ENCODE measurements at places on chromosomes 13 and 19.
A peak's percentile ranks its signal among the peaks of the same experiment; 100 is the strongest.

DNA sequence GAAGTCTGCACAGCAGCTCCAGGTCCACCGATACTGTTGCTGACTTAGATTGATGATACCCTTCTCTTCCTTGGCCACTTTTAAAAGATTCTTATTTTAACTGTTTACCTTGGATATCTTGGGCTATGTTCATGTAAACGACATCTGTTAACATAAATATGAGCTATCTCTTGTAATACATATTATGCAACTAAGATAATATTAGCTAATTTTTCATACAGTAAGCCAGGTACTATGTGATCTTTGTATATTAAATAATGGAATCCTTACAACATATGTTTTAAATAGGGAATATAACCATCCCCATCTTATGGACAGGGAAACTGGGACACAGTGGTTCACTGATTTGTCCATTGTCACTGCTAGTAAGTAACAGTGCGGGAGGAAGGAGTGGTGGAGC lies 37.9 kb downstream of the TNFRSF19 start:
- no peak for DNase-seq

GRCh38 chr13:75481176-75482069 lies 546 bp downstream of the TBC1D4 start:
- DNase-seq, result peak; percentile 40

DNA sequence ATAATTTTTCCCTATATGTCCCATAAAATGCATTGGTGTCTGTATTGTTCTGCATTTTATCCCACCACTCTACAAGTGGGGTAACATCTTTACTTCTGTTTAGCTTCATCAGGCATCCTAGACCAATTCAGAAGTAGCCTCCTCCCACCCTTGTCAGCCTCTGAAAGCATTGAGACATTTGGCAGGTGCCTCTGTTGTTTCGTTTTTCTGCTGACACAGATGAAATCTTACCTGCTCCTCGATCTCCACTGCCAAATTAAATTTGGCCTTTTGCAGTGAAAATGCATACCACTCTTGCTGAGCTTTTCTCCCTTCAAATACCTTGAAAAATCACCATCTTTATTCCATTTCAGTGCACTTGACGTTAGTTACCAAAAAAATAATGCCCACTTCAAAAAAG lies 83.5 kb upstream of the STARD13 start:
- no peak for DNase-seq

DNA sequence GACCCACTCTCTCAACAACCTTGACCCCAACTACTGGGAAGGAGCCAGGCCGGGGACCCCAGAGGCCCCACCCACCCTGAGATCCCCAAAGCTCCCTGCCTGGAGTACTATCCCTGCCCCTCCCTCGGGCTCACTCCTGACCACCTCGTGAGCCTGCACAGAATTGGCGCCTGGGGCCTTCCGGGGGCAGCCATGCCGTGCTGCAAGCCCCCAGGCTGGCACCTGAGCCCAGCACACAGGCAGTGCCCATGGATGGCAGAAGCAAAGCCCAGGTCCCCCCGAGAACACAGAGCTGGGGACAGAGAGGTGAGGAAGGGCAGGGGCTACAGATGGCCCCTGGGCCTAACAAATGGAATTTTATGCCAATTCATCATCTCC lies 13.9 kb downstream of the LSM4 start:
- DNase-seq, result no peak

GRCh38 chr13:33775339-33776108 lies 42.4 kb upstream of the RFC3 start:
- DNase-seq, result no peak

- no peak for DNase-seq
These were observed 669.2 kb downstream of the DIAPH3 start for GRCh38 chr13:59494560-59494970.

- DNase-seq, result no peak
These were observed 421.6 kb upstream of the KLF12 start for GRCh38 chr13:74555651-74556420.

DNA sequence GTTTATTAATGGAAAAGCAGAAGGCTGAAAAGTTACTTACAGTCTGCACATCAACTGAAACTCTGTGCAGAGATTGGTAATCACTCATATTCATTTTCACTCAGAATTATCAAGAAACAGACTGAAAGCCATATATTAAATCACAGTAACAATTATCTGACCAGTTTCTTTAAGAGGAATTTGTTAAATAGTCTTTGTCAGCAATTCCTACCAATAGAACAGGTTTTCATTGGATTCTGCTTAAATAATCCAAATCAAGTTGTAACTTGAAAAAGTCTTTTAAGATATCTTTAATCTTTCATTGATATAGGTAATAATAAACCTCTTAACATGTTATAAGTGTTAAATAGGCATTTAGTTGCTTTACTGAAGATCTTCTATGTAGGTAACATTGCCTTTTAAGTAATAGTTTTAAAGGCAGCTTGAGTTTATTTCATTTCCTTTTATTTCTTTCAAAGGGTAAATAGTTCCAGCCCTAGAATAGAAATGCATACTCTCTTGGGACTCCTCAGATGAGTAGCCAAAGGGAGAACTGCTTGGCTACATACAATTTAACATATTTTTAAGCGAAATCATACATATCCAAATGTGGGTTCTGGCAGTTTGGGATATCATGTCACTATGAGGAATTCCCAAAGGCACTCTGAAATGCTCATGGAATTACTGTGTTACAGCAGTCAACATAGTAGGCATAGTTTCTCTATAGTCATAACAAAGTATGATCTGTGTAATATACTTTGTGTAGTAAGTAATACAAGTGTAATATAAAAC lies 326.0 kb upstream of the SPRY2 start:
- no peak for DNase-seq

- no peak for DNase-seq
These were observed 37.9 kb downstream of the PCDH8 start for GRCh38 chr13:52810526-52810925.

DNA sequence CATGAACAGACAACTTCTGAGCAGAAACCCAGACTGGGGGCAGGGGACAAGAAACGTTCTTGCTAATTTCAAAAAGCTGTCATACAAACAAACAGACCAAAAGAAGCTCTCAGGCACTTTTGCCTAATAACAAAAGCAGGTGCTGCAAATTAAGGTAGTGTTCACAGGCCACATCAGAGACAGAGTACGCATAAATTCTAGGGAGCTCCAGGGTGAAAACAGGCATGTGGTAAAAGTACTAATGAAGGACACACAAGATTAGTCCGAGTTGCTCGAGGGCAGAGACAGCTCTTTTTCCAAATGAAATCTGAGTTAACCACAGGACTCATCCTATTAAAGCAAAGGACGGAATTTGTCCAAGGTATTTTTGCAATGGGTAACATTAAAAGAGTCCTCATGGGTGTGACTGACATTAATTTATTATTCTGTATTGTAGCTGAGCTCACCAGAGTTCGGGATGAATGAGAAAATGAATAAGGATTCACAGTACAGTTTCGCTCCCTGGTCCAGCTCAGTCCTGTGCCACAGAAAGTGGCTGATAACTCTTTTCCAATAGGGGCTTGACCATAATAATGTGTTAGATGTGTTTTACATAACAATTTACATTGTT lies 197.3 kb downstream of the LHFPL6 start:
- no peak for DNase-seq

DNA sequence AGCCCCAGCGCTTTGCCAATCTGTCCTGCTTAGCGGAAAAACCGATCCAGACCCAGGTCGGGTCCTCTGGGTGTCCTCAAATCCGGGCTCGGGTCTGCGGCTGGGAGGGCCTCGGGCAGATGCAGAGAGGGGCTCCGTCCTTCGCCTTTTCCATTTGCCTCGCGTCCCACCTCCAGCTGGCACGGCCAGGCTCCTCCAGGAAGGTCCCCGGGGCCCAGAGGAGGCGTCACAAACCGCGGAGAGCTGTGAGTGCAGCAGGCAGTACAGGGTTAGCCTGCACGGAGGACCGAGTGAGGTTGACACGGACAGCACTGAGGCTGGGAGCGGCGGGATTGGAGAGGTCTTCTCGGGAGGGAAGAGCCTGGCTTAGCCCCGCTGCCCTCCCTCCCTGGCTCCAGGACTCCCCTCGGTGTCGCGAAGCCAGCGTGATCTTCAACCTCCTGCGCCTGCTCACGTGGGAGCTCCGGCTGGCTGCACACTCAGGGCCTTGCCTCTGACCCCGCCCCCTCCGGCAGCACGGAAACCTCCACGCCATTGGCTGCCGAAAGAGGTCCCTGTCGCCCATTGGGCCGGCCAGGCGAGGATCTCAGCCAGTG lies 2.8 kb upstream of the IFNL2 start:
- DNase-seq, result no peak

DNA sequence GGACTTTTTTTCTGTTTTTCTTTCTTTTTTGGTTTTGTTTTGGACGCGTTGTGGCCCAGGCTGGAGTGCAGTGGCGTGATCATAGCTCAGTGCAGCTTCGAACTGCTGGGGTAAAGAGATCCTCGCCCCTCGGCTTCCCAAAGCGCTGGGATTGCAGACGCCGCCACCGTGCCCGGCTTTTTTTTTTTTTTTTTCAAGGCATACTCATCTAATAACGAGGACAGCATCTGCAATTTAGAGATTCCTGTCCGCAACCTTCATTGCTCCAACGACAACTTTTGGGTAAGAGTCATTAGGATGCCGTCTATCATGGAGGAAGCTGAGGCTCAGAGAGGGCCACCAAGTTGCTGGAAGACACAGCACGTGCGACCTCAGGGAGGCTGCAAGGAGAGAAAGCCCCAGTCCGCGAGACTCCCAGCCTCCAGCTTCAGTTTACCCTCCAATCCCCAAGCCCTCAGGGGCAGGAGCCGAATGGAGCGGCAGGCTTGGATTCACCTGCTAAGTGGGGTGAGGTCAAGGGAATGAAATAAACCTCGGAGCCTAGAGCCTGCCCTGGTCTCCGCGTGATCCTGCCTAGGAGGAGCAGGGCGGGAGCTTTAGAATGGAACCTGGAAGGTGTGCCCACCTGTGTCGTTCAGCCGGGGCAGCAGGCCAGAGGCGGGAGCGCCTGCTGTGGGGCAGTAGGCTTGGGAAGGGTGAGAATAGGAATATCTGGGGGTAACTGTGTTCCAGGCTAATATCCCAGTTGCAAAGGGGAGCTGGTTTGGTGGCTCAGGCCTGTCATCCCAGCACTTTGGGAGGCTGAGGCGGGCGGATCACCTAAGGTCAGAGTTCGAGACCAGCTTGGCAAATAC lies 676 bp upstream of the POLRMT start:
- no peak for DNase-seq

- no peak for DNase-seq
These were observed 65.6 kb downstream of the WASF3 start for GRCh38 chr13:26623125-26623524.

- DNase-seq, result no peak
These were observed 697.5 kb downstream of the SLITRK1 start for GRCh38 chr13:83184819-83185218.

- DNase-seq, result no peak
These were observed 24.1 kb downstream of the ARHGEF18 start for GRCh38 chr19:7372810-7373209.

GRCh38 chr13:52864941-52865340 lies 16.5 kb upstream of the PCDH8 start:
- no peak for DNase-seq

GRCh38 chr13:72970301-72970880 lies 88.4 kb upstream of the KLF5 start:
- no peak for DNase-seq

DNA sequence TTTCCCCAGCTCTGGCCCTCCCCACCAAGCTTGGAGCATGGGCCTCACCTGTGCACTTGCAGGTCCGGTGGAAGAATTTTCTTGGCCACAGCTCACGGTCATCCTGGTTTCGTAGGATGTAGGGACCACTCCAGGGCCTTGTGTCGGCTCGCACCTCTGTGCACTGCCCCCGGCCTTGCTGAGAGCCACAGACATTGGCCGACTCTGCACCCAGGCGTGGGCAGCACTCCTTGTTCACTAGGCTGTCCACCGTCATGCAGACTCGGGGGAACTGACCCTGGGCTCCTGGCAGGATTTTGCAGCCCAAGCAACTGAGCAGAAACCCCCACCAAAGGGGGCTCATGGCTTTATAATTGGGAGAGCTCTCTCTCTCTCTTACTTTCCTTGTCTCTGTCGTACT lies 569 bp downstream of the DCT start:
- DNase-seq, result no peak

- no peak for DNase-seq
These were observed 484 bp downstream of the ICAM3 start for GRCh38 chr19:10338940-10339339.

DNA sequence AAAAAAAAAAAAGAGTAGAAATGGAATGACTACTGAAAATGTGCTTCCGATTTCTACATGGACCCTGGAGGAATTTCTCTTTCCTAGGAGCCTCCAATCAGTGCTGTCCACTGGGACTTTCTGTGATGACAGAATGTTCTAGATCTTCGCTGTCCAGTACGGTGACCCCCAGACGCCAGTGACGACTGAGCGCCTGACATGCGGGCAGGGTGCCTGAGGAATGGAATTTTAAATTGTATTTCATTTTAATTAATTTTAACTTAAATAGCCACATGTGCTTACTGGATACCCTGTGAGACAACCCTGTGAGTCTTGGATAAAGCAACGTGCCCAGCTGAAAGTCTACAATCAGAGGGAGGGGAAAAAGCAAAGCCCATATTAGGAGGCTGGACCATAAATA lies 4.1 kb upstream of the TLE6 start:
- DNase-seq, result no peak

GRCh38 chr19:10474962-10475451 lies 28.1 kb downstream of the KEAP1 start:
- no peak for DNase-seq

DNA sequence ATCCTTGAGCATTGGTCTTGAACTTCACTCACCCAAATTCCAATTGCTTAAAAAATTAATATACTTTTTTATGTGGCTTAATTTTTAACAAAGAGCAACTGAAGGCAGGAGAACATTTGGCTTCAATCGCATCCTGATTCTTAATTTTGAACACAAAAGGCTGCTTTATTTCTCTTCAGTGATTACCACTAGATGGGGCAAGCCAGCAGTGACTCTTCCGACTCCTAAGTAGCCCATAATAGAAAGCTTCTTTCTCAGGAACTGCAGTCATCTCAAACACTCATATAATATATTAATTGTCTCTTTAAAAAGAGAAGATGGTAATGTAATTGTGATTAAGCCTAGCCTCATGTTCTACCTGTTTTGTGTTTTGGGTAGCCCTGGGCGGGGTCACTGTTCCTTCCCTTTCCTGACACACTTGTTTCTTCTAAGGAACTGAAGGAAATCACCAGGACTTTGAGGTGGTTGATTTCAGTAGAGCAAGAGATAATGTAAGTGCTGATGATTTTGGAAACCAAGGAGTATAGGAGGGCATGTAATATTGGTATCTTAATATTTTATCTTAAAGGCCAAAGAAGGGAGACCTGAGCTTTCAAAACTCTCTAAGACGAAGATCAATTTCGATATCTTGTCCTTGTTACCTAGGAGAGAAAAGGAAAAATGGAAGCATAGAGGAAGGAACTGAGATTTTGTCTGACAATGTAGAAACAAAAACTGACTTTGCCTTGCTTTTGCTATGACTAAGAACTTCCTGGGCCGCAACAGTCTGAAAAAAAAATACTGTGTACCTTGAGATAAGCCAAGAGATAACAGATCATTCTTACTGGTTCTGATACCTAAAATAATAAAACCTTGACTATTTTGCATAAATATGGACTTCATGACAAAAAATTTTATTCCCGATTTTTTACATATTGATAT lies 73.1 kb downstream of the TNFSF13B start:
- DNase-seq, result peak; percentile 9
